Spinal cord (tissue), 10 donors: ENCODE measurements at places on chromosomes 4 and X. TPM values are rescaled to one million over a fixed set of nuclear protein-coding genes. Genes with fewer than 3 reads are reported as not detected.

DNA sequence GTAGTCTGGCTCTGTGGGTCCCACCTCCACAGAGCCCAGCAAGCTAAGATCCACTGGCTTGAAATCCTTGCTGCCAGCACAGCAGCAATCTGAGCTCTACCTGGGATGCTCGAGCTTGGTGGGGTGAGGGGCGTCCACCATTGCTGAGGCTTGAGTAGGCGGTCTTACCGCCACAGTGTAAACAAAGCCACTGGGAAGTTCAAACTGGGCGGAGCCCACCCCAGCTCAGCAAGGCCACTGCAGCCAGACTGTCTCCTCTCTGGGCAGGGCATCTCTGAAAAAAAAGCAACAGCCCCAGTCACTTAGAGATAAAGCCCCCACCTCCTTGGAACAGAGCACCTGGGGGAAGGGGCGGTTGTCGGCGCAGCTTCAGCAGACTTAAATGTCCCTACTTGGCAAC is 243.2 kb upstream of the POF1B start:
- no peak overlapping the region for H3K4me3 ChIP-seq
- no peak overlapping the region for H3K27ac ChIP-seq
- H3K27me3 ChIP-seq: no peaks in the 10 kb centered on the region
- no peaks in the 10 kb centered on the region for H3K4me1 ChIP-seq
- no peak for DNase-seq

The CSAG3 gene
- total RNA-seq: not detected

DNA sequence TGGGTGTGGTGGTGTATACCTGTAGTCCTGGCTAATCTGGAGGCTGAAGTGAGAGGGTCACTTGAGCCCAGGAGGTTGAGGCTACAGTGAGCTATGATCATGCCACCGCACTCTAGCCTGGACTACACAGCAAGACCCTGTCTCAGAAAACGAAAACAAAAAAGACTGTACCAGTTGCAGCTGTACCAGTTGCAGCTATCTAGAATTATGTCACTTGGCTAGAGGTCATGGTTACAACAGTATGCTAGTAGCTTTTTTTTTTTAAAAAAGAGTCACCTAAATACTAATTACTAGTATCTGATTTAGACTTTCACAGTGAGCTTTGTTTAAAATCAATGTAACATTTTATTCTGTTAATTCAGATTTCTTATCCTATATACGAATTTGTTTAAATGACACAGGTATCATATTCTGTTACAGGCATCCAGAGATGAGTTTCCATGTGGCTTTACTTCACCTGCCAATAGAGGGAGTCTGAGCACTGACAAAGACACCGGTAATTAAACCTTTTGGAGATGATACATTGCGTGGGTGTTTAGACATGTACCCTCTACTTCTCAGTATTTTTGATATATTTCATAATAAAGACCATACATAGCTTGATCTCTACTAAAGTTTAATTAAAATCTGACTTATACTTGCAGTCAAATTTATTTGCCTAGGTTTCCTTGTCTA is 100.2 kb upstream of the IL13RA1 start:
- H3K27me3 ChIP-seq: no peaks in the 10 kb centered on the region
- H3K36me3 ChIP-seq: no peaks in the 10 kb centered on the region
- H3K27ac ChIP-seq: no peak overlapping the region
- DNase-seq: no peak

DNA sequence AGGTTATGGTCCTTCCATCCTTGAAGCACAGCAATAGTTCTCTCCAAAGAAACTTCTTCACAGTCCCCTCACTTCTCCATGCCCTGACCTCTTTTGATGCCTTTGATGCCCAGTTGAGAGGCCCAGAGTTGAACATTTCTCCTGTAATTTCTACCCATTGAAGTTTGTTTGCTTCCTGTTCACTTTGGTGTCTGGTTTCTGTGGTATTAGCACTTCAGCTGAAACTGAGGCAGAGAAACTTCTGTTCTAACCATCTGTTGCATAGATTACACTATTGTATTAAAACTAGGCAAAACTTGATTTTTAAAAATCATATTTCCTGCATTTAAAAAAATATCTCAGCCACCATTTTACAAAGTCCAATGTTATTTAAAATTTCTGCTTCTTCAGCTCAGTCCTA is 89.8 kb upstream of the ADGRG2 start:
- peaks cover 4% of the 10 kb centered on the region for H3K27me3 ChIP-seq
- H3K27ac ChIP-seq: no peak overlapping the region
- DNase-seq: no peak
- H3K4me1 ChIP-seq: no peaks in the 10 kb centered on the region
- H3K4me3 ChIP-seq: no peak overlapping the region

- no peaks in the 10 kb centered on the region for H3K36me3 ChIP-seq
- H3K27me3 ChIP-seq: no peaks in the 10 kb centered on the region
- H3K4me3 ChIP-seq: no peak overlapping the region
- DNase-seq: no peak
Observed at GRCh38 chr4:8261851-8262535, 7.6 kb upstream of the HTRA3 start.

The NUDT11 gene
- total RNA-seq: 30.2 TPM

DNA sequence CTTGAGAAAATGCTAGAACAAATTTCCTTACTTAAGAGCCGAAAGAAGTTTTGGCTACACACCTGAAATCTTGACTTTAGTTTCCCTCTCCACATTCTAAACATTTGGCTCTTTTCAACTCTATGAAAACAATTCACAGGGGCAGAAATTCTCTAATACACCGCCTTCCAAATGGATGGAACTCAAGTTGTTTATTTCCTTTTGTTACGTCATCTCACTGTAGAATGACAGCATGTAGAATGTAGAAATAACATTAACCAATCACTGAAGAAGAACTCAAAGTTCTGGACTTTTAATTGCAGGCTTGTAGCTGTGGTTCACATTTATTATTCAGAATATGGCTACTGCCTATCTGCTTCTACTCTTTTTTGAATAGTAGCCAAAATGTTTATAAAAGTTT is 1.9 kb downstream of the DMP1 start:
- no peak overlapping the region for H3K27ac ChIP-seq
- no peaks in the 10 kb centered on the region for H3K4me1 ChIP-seq
- no peaks in the 10 kb centered on the region for H3K36me3 ChIP-seq
- no peaks in the 10 kb centered on the region for H3K27me3 ChIP-seq
- no peak for DNase-seq
- H3K4me3 ChIP-seq: no peak overlapping the region

DNA sequence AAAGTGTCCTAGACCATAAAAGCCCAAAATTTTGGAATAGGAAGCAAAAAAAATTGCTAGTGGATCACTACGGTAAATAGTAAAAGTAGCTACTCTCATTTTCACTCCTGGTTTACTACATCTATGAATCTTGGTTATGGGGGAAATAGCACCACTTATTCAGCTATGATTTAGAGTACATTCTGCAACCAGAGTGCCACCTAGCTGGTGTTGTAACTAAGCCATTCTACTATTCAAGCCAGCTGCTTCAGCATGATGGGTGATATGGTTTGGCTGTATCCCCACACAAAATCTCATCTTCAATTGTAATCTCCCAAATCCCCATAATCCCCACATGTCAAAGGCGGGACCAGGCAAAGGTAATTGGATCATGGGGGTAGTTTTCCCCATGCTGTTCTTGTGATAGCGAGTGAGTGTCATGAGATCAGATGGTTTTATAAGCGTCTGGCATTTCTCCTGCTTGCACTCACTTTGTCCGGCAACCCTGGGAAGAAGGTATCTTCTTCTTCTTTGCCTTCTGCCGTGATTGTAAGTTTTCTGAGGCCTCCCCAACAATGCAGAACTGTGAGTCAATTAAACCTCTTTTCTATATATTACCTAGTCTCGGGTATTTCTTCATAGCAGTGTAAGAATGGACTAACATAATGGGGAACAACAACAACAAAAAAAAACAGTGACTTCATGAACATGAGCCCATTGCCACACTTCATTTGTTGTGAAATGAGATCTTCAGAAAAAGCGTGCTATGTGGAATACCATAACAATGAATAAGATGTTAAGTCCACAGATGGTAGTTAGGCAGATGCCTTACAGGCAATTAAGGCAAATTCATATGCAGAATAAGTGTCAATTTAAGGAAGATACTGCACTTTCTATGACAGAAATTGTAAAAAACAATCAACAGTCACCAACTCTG is 280.1 kb downstream of the PABPC4L start:
- no peak for DNase-seq
- no peak overlapping the region for H3K4me3 ChIP-seq
- no peak overlapping the region for H3K27ac ChIP-seq
- no peaks in the 10 kb centered on the region for H3K36me3 ChIP-seq

- peak overlapping the region; percentile 86 for H3K27ac ChIP-seq
- peaks cover 8% of the 10 kb centered on the region for H3K4me1 ChIP-seq
- H3K4me3 ChIP-seq: peak overlapping the region; percentile 69
- no peaks in the 10 kb centered on the region for H3K36me3 ChIP-seq
- peaks cover 10% of the 10 kb centered on the region for H3K27me3 ChIP-seq
- peak; percentile 19 for DNase-seq
Observed at GRCh38 chrX:103608306-103608963, 672 bp downstream of the TCEAL3 start.

DNA sequence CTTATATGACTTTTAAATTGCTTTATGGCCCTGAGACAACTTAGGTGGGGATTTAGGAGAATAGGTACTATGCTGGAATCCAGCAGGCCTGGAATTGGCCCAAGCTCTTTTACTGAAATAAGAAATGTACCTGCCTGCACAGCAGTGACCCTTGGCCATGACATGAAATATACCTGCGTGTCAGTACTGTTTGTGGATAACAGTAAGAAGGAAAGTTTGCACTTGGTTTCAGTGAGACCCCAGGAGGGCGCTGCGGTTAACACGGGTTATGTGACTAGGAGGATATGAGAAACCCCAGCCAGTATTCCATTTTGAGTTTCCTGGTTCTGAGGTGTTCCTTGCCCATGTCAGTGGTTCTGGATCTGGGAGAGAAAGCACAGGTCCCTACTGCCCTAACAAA is 5.3 kb downstream of the MTM1 start:
- H3K27me3 ChIP-seq: no peaks in the 10 kb centered on the region
- no peak for DNase-seq
- no peak overlapping the region for H3K27ac ChIP-seq
- H3K36me3 ChIP-seq: no peaks in the 10 kb centered on the region

DNA sequence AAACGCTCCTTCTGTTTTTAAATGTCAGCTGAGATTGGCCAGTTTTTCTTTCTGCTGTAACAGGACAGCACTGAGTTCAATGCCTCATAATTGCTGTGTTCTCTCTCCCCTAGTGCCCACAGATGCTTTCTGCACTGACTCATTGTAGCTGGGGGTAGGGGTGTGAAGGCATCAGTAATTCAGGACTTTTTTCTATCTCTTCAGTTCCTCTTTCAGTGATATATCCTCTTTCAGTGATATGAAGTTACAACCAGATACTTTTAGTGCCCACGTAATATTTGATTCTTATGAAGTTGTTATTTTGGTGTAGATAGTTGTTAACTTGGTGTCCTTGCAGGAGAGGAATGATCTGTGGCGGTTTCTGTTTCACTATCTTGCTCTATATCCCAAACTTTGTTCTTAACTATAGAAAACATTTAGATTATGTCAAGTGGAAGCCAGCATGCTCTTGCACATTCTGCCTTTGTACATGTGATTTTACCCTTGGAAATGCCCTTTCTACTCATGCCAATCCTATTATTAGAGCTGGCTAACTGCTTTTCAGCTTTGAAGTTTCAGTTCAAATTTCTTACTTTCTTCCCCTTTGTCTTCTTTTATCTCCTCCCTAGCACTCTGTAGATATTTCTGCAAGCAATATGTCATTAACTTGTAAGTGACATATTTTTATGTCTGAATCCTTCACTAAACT is 1258.4 kb downstream of the FAM133A start:
- no peak overlapping the region for H3K27ac ChIP-seq
- no peaks in the 10 kb centered on the region for H3K36me3 ChIP-seq
- no peaks in the 10 kb centered on the region for H3K4me1 ChIP-seq
- H3K27me3 ChIP-seq: no peaks in the 10 kb centered on the region
- no peak overlapping the region for H3K4me3 ChIP-seq
- DNase-seq: no peak

DNA sequence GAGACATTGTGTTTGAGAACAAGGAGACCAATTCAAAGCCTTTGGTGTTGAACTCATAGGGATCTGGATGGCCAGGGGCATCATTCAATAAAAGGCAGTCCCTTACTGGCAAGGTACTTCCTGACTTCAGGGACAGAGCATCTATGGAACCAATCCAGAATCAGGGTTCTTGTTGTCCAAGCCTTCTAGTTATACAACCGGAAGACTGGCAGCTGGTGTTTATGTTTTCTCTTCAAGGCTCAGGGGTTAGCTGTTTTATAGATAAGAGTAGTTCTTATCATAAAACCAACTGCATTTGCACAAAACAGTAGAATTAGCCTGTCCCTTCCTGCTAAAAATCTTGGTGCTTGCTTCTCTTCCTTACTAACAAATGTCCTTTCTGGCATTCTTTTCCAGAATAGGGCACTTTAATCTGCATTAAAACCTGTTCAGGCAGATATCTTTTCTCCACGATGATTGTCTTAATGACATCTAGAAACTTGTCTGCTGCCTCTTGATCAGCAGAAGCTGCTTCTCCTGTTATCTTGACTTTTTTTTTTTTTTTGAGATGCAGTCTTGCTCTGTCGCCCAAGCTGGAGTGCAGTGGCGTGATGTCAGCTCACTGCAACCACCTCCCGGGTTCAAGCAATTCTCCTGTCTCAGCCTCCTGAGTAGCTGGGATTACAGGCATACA is 38.4 kb upstream of the ARHGEF6 start:
- no peak overlapping the region for H3K27ac ChIP-seq
- no peak overlapping the region for H3K4me3 ChIP-seq
- no peaks in the 10 kb centered on the region for H3K27me3 ChIP-seq
- no peaks in the 10 kb centered on the region for H3K36me3 ChIP-seq
- no peaks in the 10 kb centered on the region for H3K4me1 ChIP-seq

DNA sequence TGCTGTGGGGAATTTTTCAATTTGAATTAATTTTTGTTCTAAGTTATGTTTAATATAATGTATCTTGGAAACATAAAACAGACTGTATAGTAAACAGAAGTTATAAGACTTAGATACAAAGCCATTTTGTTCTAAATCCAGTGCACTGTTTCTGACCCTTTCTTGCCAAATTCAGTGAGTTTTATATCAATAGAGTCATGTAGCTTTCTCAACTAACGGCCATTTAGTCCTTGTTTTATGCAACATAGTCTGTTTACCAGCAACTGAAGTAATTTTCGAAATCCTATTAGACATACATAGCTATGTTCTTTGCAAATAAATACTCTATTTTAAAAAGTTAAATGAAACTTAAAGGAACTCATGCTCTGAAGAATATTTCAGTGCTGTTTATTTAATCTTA is 242.8 kb downstream of the ADGRL3 start:
- DNase-seq: no peak
- H3K27me3 ChIP-seq: no peaks in the 10 kb centered on the region
- H3K27ac ChIP-seq: peak overlapping the region; percentile 72
- no peaks in the 10 kb centered on the region for H3K36me3 ChIP-seq

- peaks cover 6% of the 10 kb centered on the region for H3K4me1 ChIP-seq
- H3K27ac ChIP-seq: peak overlapping the region; percentile 2
- DNase-seq: no peak
- no peaks in the 10 kb centered on the region for H3K36me3 ChIP-seq
- H3K27me3 ChIP-seq: peaks cover 6% of the 10 kb centered on the region
- H3K4me3 ChIP-seq: no peak overlapping the region
Observed at GRCh38 chrX:39174241-39174771, 373.0 kb downstream of the MID1IP1 start.
